ENCODE measurements at places on chromosomes 3 and 15. TPM values are rescaled to one million over a fixed set of nuclear protein-coding genes. Genes with fewer than 3 reads are reported as not detected.

Gene CCDC71
- 18.8 TPM for total RNA-seq

Gene IL17RD
- 33.6 TPM for total RNA-seq

Gene CTXND1
- total RNA-seq: not detected

Gene CASR
- total RNA-seq: not detected

Gene CCRL2
- total RNA-seq: not detected

DNA sequence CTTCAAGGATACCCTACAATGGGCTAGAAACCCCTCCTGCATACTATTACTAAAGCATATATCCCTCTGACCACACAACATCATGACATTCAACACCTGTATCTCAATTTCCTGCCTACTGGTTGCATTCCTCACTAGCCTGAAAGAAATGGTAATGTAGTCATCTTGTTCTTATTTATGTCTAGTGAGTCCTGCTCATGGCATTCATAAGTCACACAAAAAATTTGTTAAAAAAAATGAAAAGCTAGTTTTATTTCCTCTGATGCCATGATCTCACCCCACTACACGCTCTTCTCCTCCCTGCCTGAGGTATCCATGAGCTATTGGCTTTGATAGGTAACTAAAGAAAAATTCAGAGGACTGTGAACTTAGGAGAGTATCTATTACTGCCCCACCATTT lies 284.5 kb downstream of the ZNF385D start:
- DNase-seq: no peak
- no peaks in the 10 kb centered on the region for H3K4me1 ChIP-seq
- H3K27me3 ChIP-seq: no peaks in the 10 kb centered on the region
- H3K27ac ChIP-seq: no peak overlapping the region
- H3K4me3 ChIP-seq: no peak overlapping the region

DNA sequence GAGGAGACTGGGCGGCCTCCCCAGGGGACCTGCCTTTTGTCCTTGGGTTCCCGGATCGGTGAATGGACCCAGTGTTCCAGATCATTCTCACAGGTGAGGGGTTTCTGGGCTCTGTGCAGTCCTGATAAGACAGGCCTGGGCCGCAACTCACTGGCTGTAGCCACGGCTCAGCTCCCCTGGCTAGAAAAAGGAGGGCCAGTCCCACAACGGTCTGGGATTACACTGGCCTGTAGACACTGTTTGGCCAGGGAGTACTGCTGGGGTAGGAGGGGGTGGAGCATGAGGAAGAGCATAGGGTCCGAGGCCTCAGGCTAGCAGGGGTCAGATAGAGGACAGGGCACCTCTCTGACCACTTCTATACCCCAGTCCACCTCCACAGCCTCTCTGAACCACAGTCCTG lies 21.0 kb upstream of the TICRR start:
- no peaks in the 10 kb centered on the region for H3K36me3 ChIP-seq
- H3K4me3 ChIP-seq: no peak overlapping the region
- H3K27me3 ChIP-seq: no peaks in the 10 kb centered on the region
- H3K4me1 ChIP-seq: no peaks in the 10 kb centered on the region

GRCh38 chr3:57559526-57559925 lies 3.5 kb downstream of the PDE12 start:
- H3K27ac ChIP-seq: no peak overlapping the region
- no peak overlapping the region for H3K4me3 ChIP-seq
- DNase-seq: no peak
- peaks cover 10% of the 10 kb centered on the region for H3K4me1 ChIP-seq

GRCh38 chr15:64732156-64732860 lies 43.1 kb downstream of the RBPMS2 start:
- H3K4me3 ChIP-seq: no peak overlapping the region
- no peaks in the 10 kb centered on the region for H3K4me1 ChIP-seq
- H3K27me3 ChIP-seq: no peaks in the 10 kb centered on the region
- H3K27ac ChIP-seq: no peak overlapping the region
- no peaks in the 10 kb centered on the region for H3K36me3 ChIP-seq

- no peak overlapping the region for H3K27ac ChIP-seq
- no peaks in the 10 kb centered on the region for H3K27me3 ChIP-seq
- H3K36me3 ChIP-seq: no peaks in the 10 kb centered on the region
- no peak for DNase-seq
- H3K4me3 ChIP-seq: no peak overlapping the region
These were observed 921.0 kb upstream of the CFAP20DC start for GRCh38 chr3:59970796-59971195.

GRCh38 chr15:91318516-91318915 lies 218.5 kb downstream of the SV2B start:
- H3K36me3 ChIP-seq: no peaks in the 10 kb centered on the region
- H3K27ac ChIP-seq: no peak overlapping the region
- no peaks in the 10 kb centered on the region for H3K4me1 ChIP-seq
- no peaks in the 10 kb centered on the region for H3K27me3 ChIP-seq
- no peak for DNase-seq

DNA sequence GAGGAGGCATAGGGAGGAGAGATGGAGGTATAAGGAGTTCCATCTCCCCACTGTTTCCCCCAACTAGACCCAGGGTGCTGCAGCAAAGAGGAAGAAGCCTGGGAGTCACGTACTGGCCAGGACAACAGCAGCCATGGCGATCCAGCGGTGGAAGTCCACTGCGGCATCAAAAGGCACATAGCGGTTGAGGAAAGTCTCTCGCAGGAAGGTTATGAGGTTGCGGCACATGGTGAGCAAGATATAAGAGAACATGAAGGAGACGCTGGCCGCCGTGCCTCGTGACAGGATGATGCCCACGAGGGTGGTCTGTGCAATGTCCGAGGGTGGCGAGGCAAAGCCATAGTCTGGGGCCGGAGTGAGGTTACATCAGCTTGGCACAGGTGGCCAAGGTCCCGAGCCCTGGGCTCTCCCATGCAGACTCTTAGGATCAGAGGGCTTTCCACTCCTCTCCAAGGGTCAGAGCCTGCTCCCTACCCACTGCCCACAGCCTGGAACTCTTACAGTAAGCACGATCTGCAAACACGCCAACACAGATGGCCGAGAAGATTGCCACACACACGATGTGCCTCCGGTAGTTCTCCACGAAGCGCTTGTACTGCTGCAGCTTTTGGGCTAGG lies 14.3 kb downstream of the DUOX2 start:
- H3K27me3 ChIP-seq: peaks cover 8% of the 10 kb centered on the region
- no peak for DNase-seq
- H3K4me3 ChIP-seq: no peak overlapping the region
- H3K4me1 ChIP-seq: peaks cover 7% of the 10 kb centered on the region
- no peaks in the 10 kb centered on the region for H3K36me3 ChIP-seq
- no peak overlapping the region for H3K27ac ChIP-seq

DNA sequence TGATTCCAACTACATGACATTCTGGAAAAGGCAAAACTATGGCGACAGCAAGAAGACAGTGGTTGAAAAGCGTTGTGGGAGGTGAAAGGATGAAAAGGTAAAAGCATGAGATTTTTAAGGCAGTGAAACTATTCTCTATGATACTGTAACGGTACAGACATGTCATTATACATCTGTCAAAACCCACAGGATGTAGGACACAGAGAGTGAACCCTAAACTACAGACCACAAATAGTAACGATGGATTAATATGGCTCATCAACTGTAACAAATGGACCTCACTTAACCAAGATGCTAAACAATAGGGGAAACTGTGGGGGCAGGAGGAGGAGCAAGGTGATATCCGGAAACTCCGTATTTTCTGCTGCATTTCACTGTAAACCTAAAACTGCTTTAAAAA lies 39.1 kb downstream of the MYO9A start:
- no peaks in the 10 kb centered on the region for H3K36me3 ChIP-seq
- H3K4me1 ChIP-seq: no peaks in the 10 kb centered on the region
- H3K4me3 ChIP-seq: no peak overlapping the region
- DNase-seq: no peak
- no peak overlapping the region for H3K27ac ChIP-seq

- no peak overlapping the region for H3K27ac ChIP-seq
- no peak overlapping the region for H3K4me3 ChIP-seq
- no peaks in the 10 kb centered on the region for H3K27me3 ChIP-seq
- DNase-seq: no peak
- no peaks in the 10 kb centered on the region for H3K36me3 ChIP-seq
These were observed 3.8 kb upstream of the SLMAP start for GRCh38 chr3:57752307-57752706.

Data from neural progenitor cell (in vitro differentiated cells).